ENCODE measurements at places on chromosomes 12 and 14.

DNA sequence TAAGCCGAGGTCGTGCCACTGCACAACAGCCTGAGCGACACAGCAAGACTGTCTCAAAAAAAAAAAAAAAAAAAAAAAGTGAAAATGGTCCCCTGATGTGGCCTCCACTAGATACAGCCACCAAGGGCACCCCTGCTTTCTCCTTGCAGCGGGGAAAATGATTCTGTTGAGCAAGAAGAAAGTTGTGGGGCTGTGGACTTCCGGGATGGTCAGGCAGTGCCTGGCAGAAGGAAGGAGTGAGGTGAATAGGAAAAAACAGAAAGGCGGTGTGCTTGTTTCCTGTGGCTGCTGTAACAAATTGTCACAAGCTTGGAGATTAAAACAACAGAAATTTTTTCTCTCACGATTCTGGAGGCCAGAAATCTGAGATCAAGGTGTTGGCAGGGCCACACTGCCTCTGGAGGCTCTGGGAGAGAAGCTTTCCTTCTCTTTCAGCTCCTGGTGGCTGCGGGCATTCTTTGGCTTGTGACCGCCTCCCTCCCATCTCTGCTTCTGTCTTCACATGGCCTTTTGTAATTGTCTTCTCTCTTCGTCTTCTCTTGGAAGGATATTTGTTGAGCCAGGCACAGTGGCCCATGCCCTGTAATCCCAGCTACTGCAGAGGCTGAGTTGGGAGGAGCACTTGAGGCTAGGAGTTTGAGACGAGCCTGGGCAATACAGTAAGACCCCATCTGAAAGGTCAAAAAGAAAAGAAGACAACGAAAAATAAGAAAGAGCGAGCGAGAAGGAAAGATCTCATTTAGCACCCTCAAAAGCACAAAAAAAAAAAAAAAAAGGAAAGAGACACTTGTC, 116.6 kb upstream of the MED13L start:
- DNase-seq: no peak

- peak; percentile 63 for DNase-seq
Measured at GRCh38 chr14:85439696-85440328, 90.1 kb upstream of the FLRT2 start.

GRCh38 chr14:88352698-88353097, 29.6 kb upstream of the KCNK10 start:
- no peak for DNase-seq

DNA sequence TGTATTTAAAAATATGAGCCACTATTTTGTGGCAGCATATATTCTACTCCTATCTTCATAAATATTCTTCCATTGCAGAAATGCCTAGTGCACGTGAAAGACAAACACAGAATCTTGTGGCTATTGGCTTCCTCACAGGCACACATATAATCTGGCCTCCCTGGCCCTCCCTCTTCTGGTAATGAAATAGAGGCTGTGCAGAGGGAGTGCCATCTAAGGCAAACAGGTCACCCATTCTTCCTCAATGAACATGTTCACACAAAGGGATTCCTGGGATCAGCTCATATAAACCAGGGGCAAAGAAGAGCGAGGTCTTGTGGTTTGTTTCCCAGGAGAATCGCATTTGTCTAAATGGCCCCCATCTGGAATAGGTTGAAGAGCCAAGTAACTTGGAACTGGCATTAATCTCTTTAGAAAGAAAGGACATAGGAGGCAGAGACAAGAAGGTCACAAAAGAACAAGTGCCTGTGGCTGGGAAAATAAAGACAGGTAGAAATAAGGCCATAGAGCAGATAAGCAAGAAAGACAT, 171.6 kb upstream of the PTPRQ start:
- no peak for DNase-seq

GRCh38 chr12:109863847-109864712, 16.3 kb downstream of the GLTP start:
- DNase-seq: peak; percentile 37

- no peak for DNase-seq
Measured at GRCh38 chr14:68654471-68654941, 138.4 kb downstream of the ZFP36L1 start.

DNA sequence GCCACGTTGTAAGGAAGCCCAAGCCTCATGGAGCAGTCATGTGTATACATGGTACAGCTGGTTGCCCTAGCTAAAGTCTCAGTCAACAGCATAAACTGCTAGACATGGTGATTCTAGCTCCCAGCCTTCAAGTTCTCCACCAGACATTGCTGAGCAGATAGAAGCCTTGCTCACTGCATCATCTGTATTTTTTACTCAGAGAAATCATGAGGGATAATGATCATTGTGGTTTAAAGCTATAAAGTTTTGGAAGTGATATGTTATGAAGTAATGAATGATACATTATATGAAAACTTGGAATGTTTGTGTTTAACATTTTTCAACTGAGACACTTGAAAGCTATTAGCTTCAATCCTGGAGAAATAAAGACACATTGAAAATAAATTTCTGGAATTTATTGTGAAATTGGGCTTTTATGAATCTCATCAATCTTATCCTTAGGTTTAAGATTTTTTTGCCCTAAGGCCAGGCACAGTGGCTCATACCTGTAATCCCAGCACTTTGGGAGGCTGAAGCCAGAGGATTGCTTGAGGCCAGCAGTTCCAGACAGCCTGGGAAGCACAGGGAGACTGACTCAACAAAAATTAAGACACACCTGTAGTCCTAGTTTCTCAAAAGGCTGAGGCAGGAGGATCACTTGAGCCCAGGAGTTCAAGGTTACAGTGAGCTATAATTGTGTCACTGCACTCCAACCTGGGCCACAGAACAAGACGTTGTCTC, 5.6 kb upstream of the NFATC4 start:
- peak; percentile 45 for DNase-seq

GRCh38 chr12:110102255-110102654, 21.9 kb upstream of the IFT81 start:
- peak; percentile 38 for DNase-seq

GRCh38 chr14:65042296-65042695, 55.6 kb downstream of the FNTB start:
- DNase-seq: no peak

- DNase-seq: no peak
Measured at GRCh38 chr12:82682326-82682725, 4.4 kb upstream of the TMTC2 start.

GRCh38 chr12:52692254-52692653, 11.1 kb downstream of the KRT77 start:
- DNase-seq: no peak
